ENCODE measurements at places on chromosomes 3 and 15.

DNA sequence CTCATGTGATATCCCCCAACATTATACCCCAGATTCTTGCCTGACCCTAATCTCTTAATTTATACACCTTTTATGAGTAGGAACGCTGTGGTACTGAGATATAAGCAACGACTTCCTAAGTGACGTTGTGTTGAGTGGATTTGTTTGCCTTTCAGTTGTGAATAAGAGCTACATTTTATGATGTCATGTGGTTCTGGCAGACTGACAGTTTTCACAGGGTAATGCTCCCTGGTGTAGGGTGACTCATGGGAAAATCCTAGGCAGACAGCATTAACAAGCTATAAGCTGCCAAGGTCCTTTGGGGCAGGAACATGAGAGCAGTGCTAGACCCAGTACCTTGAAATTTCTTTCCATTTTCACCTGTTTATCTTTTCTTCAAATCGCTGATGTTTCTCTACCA, 11.2 kb downstream of the C3orf52 start:
- DNase-seq: peak; percentile 42

GRCh38 chr3:181738551-181738950, 26.8 kb downstream of the SOX2 start:
- no peak for DNase-seq

- DNase-seq: no peak
Observed at GRCh38 chr3:140122183-140122582, 187.2 kb downstream of the CLSTN2 start.

DNA sequence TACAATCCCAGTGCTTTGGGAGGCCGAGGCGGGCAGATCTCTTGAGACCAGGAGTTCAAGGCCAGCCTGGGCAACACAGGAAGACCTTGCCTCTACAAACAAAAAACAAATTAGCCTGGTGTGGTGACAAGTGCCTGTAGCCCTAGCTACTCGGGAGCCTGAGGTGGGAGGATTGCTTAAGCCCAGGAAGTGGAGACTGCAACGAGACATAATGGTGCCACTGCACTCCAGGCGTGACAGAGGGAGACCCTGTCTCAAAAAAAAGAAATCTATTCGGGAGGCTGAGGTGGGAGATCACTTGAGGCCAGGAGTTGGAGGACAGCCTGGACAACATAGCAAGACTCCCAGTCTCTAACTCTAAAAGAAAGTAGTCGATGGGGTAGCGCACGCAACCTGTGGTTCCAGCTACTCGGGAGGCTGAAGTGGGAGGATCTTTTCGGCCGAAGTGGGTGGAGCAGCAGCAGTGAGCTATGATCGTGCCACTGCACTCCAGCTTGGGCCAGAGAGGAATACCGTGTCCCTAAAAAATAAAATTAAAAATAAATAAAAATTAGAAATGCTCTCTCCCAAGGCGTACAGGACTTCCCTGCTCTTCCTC, 775 bp downstream of the C3orf33 start:
- DNase-seq: no peak

- DNase-seq: no peak
Observed at GRCh38 chr3:172352786-172353185, 95.5 kb downstream of the GHSR start.

GRCh38 chr15:87549860-87550259, 706.7 kb downstream of the NTRK3 start:
- DNase-seq: no peak

- DNase-seq: no peak
Observed at GRCh38 chr15:63836579-63836978, 2.8 kb upstream of the HERC1 start.

DNA sequence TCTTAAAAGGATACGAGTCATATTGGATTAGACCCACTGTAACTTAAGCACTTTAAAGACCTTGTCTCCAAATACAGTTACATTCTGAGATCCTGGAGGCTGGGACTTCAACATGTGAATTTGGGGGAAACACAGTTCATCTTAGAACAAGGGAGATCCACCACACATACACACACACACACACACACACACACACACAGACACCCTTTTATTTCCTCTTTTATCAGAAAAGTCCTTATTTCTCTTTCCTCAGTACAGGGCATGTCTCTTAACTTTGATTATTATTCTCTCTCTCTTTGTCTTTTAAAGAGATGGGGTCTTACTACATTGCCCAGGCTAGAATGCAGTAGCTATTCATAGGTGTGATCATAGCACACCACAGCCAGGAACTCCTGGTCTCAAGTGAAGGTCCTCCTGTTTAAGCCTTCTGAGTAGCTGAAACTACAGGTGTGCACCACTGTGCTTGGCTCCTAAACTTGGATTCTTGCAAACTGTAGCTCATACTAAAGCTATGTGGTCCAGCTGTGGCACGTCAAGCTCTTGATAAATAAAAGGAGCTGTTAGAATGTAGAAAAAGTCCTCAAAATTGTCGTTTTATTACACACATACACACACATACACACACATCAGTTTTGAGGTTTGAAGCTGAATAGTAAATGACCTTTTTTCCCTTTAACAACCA, 7.4 kb downstream of the GOLM2 start:
- no peak for DNase-seq

- DNase-seq: no peak
Observed at GRCh38 chr3:25493786-25494185, 65.7 kb downstream of the RARB start.

DNA sequence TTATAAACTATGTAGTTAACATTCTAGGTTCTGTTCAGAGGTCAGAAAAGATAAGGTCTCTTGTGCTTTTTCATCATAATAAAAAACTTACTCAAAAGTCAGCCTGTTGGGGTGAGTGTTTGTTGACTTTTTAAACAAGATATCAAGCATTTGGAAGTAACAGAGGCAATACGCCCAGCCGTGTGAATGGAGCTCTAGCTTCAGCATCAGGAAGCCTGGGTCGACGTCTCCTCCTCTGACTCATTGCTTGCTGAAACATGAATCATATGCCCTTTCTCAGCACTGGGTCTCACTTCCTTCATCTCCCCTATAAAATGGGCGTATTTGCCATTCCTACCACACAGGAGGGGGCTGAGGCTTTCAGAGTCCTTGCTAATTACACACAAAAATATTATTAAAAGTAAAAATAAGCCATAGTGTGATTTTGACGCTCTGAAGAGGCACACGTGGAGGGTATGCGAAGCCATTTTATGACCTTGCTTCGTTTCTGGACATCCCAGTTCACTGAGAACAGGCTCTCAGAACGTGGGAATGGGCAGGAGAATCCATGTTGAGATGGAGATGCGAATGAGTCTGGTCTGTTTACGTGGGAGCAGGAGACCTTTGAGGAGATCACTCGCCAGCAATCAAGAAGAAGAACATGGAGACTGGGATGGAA, 220.8 kb upstream of the TPRG1 start:
- no peak for DNase-seq

GRCh38 chr3:58026598-58026997, 18.4 kb downstream of the FLNB start:
- no peak for DNase-seq

DNA sequence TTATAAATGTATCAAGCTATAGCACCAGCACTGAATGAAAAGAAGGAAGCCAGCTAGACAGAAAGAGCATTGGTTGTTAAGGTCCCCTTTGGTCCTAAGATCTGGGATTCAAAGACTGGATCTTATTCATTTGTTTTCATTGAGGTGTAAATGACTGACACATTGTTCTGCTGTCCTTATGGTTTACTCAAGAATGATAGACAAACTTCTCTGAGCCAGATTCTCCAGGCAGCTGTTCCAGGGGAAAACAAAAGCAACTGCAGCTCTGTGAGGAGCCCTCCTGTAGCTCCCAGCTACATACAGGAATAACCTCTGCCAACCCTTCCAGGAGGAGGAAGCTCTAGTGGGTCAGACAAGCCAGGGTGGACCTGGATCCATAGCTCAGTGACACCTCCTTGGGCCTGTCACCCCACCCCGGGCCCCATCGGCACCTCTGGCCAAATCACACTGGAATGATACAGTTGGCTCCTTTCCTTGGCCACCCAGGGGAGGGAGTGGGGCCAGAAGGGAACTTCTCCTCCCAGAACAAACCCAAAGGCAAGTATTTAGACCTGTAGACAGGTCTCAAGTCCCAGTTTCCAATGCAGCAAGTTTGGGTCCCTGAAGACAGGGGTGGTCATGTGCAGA, 57.8 kb downstream of the ZNF621 start:
- DNase-seq: no peak

DNA sequence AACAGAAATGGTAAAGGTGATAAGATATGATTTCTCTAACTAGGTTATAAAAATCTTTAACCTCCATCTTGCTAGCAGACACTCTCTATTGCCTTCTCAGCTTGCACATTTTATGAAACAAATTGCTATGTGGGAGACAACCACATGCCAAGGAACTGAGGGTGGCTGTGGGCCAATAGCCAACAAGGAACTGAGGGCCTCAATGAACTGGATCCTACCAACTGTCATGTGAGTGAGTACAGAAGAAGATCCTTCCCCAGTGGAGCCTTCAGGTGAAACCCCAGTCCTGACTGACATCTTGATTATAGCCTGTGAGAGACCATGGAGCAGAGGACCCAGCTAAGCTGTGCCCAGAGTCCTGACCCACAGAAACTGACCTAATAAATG, 129.2 kb upstream of the LRIG1 start:
- no peak for DNase-seq

GRCh38 chr3:71958533-71958932, 173.6 kb upstream of the PROK2 start:
- no peak for DNase-seq

- DNase-seq: no peak
Observed at GRCh38 chr3:126916546-126916945, 66.4 kb upstream of the PLXNA1 start.

DNA sequence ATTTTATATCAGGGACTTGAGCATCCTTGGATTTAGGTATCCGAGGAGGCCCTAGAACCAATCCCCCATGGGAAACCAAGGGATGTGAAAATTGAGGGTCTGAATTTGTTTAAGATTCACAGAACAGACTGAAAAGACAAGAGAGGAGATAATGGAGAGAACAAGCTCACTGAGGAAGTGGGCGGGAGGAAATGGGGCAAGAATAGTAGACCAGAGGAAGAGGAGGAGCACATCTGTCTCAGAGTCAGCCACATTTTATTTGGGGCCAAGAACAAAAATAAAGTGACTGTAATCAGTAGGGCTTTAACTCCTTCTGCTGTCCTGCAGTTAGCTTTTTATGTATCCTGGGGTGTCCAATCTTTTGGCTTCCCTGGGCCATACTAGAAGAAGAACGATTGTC, 63.8 kb downstream of the BLM start:
- DNase-seq: no peak

GRCh38 chr3:67045711-67046465, 47.8 kb downstream of the KBTBD8 start:
- no peak for DNase-seq

GRCh38 chr3:42683875-42684598, 1.3 kb upstream of the KLHL40 start:
- no peak for DNase-seq

GRCh38 chr3:158685159-158685558, 12.7 kb upstream of the LXN start:
- no peak for DNase-seq

DNA sequence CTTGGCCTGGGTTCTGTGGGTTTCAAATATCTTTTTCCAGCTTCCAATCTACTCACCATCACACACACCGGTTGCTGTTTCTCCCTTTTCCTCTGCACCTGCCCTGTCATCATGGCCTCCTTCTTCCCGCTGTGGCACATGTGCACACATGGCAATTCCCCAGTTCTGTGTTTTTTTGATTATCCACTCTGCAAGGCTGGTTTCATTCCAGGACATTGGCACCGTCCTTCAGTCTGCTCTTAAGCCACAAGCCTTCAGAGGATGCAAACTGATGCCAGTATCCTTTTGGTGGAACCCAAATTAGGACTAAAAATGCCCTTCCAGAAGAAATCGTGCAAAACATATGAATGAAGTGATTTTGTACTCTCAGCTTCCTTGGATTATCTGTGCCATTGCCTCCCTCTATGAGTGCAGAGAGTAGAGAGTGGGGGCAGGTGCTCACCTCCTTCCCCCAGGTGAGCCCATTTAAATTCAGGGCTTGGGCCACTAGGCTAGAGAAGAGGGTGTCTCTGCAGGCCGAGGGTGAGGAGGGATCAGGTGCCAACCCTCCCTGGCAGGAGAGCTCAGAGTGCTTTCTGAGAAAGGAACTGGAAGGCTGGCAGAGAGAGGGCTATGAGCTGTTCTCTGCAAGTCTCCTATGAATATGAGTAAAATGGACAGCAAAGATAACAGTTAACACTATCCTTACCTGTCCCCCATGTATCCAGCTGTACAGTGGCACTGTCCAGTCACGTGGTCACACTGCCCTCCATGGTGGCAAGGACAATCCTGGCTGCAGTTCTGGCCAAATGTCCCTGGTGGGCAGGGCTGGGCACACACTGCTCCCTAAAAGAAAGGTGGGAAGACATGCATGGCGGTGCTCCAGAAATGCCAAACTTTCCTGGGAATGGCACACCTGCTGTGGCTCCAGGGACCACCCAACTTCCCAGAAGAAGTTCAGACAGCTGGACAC, 100.8 kb downstream of the RAB11A start:
- DNase-seq: no peak

DNA sequence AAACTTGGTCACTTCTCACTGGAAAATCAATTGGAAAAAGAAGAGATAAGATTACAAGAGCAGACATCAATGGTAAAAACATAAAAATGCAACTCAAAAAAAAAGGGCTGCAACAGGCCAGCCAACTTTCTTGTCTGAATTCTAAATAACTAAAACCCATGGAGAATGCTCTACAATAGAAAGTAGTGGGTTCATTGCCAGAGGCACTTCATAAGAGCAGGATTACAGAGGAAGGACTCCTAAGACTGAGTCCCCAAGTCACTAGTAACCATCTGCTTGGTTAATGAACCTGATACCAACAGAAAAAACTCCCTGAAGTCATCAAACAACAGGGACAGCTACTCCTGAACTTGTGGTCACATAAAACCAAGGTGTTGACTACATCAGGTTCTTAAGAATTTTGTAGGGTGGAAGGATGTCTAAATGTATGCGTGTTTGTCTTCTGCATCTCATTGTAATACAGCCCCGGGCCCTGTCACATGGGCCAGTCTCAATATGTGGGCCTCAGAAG, 148.6 kb downstream of the IMPG2 start:
- no peak for DNase-seq

DNA sequence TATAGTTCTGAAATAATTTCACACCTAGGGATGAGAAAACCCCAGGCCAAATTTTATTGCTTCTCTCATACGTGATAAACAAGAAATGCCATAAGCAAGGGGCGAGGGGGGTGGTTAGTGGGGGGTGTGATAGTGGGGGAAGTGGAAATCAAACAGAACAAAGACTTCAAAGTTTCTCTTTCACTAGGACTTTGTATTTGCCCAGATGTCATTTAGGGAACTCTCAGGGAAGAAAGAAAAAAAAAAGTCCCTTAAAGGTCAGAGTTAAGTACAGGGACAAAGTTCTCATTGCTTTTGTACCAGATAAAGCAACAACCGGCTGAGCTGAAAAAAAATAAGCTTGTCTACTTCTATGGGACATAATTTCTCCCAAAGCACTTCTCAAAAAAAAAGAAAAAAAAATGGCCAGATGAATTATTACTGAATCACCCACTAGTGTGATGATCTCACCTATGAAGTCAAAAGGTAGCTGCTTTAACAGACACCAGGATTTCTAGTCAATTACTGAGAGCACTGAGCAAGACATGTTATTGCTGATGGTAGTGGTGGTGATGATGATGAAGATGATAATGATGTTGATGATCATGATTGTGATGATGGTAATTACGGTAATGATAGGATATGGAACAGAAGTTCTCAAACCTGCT, 56.2 kb downstream of the FHIT start:
- no peak for DNase-seq

All from NCI-H187 treated with DMSO at 0.1 percent for 48 hours (cell line).